ENCODE measurements at places on chromosomes 6 and 20. TPM values are rescaled to one million over a fixed set of nuclear protein-coding genes. Genes with fewer than 3 reads are reported as not detected.
A peak's percentile ranks its signal among the peaks of the same experiment; 100 is the strongest.

DNA sequence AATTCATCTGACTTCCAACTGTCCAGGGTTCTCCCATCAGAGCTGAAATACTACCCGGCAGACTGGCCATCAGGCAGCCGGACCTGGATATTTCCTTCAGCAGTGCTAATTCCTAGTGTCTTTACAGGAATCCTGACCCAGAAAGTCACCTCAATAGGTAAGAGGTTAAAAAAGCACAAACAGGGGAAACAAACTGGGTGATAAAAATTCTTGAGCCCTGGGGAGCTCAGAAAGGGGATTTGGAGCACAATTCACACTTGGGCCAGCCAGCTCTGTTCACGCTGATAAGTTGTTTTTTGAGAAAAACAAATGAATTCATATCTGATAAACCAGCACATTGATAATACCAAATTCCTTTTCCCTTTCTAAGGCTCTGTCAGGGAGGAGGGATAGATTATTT, 104.0 kb downstream of the EDN1 start:
- no peak for DNase-seq
- H3K4me3 ChIP-seq: no peak overlapping the region
- H3K27me3 ChIP-seq: no peaks in the 10 kb centered on the region
- no peak overlapping the region for H3K27ac ChIP-seq

GRCh38 chr6:156585859-156586258, 191.3 kb upstream of the ARID1B start:
- H3K4me1 ChIP-seq: no peaks in the 10 kb centered on the region
- H3K27me3 ChIP-seq: no peaks in the 10 kb centered on the region
- no peak overlapping the region for H3K27ac ChIP-seq
- no peak overlapping the region for H3K4me3 ChIP-seq
- no peaks in the 10 kb centered on the region for H3K36me3 ChIP-seq
- no peak for DNase-seq

DNA sequence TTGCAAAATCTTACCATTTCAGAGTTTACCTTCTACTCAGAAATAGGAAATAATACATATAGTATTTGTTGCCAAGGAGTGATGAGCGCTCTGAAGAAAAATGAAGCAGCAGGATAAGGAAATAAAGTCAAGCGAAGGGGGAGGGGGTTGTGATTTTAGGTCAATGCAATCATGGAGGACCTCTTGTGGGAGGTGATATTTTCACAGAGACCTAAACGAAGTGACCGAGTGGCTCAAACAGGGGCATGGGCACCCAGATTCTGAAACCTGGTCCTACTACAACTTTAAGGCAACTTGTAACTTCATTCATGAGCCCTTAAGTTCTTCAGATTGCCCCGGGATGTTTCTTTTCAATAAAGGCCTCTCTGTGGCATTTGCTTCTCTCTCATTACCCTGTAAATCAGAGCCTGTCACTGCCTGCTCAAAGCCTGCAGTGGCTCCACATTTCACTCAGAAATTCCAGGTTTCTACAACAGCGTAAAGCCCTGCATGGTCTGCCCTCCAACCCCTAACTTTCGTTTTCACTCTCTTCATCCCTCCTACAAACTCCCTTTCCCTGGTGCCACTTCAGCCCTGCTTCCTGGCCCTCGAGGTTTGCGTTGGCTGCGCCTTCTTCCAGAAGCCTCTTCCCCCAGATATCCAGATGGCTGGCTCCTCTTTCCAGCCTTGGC, 162.7 kb downstream of the TBC1D7 start:
- no peaks in the 10 kb centered on the region for H3K4me1 ChIP-seq
- H3K36me3 ChIP-seq: no peaks in the 10 kb centered on the region
- H3K27ac ChIP-seq: no peak overlapping the region

GRCh38 chr6:146444189-146444588, 99.4 kb upstream of the RAB32 start:
- no peak overlapping the region for H3K4me3 ChIP-seq
- H3K27ac ChIP-seq: no peak overlapping the region
- no peaks in the 10 kb centered on the region for H3K4me1 ChIP-seq
- H3K36me3 ChIP-seq: no peaks in the 10 kb centered on the region
- no peaks in the 10 kb centered on the region for H3K27me3 ChIP-seq

GRCh38 chr20:35277531-35278395, at the start of gene MMP24OS:
MMP24OS (minus strand) TSS chr20:35278122; CDS start chr20:35277929, 193 bp downstream.
- peak within 1 kb of the TSS; percentile 96 for H3K27ac ChIP-seq
- DNase-seq: peak; percentile 95
- H3K4me3 ChIP-seq: peak within 1 kb of the TSS; percentile 77
- H3K36me3 ChIP-seq: peaks cover 44% of the 10 kb centered on the region
- H3K27me3 ChIP-seq: no peaks in the 10 kb centered on the region
- H3K4me1 ChIP-seq: peaks cover 14% of the 10 kb centered on the region

DNA sequence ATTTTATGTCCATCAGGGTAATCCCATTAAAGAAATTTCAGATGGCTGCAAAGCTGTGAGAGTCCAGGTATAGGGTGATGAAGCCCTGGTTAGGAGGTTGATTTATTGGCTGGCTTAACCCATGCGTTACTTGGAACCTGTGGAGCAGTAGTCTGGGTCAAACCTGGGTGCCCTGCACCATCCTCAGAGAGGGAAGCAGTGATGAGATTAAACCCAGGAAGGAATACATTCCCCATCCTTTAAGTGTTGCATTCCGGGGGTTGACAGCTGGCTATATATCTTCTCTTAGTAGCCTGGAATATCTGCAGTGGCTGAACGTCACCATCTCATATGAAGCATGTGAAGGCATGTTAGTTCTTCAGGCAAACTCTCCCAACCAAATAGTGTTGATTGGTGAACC, 44.9 kb upstream of the JAG1 start:
- H3K36me3 ChIP-seq: no peaks in the 10 kb centered on the region
- no peak overlapping the region for H3K4me3 ChIP-seq
- no peak overlapping the region for H3K27ac ChIP-seq
- no peaks in the 10 kb centered on the region for H3K27me3 ChIP-seq

GRCh38 chr6:116764961-116765841, at the start of gene FAM162B:
FAM162B (minus strand) TSS chr6:116765719; CDS start chr6:116765576, 143 bp downstream.
- H3K27me3 ChIP-seq: peaks cover 32% of the 10 kb centered on the region
- peak; percentile 8 for DNase-seq
- peaks cover 19% of the 10 kb centered on the region for H3K4me1 ChIP-seq
- no peak within 1 kb of the TSS for H3K27ac ChIP-seq

GRCh38 chr6:159533568-159533967, 159.5 kb downstream of the SOD2 start:
- H3K4me1 ChIP-seq: no peaks in the 10 kb centered on the region
- DNase-seq: no peak
- no peaks in the 10 kb centered on the region for H3K36me3 ChIP-seq
- H3K4me3 ChIP-seq: no peak overlapping the region
- no peaks in the 10 kb centered on the region for H3K27me3 ChIP-seq
- no peak overlapping the region for H3K27ac ChIP-seq

The CUL9 gene
- total RNA-seq: 115 TPM

- H3K36me3 ChIP-seq: no peaks in the 10 kb centered on the region
- no peak for DNase-seq
- peaks cover 38% of the 10 kb centered on the region for H3K4me1 ChIP-seq
- H3K27me3 ChIP-seq: no peaks in the 10 kb centered on the region
- H3K4me3 ChIP-seq: no peak overlapping the region
- H3K27ac ChIP-seq: no peak overlapping the region
These were observed 104.2 kb upstream of the MLN start for GRCh38 chr6:33908025-33908424.

The EPPIN gene
- not detected for total RNA-seq

The SLC24A3 gene
- not detected for total RNA-seq

The GNAS-AS1 gene
- total RNA-seq: 1.5 TPM

DNA sequence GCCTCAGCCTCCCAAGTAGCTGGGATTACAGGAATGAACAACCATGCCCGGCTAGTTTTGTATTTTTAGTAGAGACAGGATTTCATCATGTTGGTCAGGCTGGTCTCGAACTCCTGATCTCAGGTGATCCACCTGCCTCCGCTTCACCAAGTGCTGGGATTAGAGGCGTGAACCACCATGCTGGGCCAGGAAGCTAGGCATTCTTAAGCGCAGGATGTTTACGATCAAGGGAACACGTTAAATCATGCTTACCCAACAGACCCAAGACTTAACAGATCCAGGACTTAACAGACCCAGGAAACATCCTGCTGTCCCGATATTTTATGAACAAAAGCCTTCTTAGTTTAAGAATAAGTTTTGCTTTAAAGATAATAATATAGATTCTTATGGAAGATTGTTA, 9.1 kb downstream of the PTGIS start:
- H3K27me3 ChIP-seq: no peaks in the 10 kb centered on the region
- no peak overlapping the region for H3K4me3 ChIP-seq
- no peaks in the 10 kb centered on the region for H3K4me1 ChIP-seq
- H3K27ac ChIP-seq: no peak overlapping the region
- no peak for DNase-seq

DNA sequence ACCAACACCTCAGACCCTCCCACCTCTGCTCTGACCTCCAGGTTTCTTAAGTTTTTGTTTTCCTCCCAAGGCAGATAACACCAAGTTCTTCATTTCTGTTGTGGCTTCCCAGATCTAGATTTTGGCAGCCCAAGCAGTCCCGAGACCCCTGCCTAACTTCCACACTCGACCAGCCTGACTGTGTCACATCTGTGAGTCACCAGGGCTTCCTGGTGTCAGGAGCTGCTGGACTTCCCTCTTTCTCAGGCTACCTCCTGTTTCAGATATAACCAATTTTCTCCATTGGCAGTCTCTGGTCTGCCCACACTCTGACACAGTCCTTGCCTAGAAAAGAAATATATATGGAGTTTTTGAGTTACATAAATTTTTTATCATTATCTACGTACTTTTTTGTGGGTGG, 46.1 kb upstream of the CCN6 start:
- no peaks in the 10 kb centered on the region for H3K27me3 ChIP-seq
- H3K4me3 ChIP-seq: no peak overlapping the region
- no peak overlapping the region for H3K27ac ChIP-seq
- no peak for DNase-seq
- H3K36me3 ChIP-seq: no peaks in the 10 kb centered on the region

The TP53TG5 gene
- total RNA-seq: not detected

The SEMG1 gene
- total RNA-seq: not detected

The CALHM6 gene
- total RNA-seq: 30.6 TPM

DNA sequence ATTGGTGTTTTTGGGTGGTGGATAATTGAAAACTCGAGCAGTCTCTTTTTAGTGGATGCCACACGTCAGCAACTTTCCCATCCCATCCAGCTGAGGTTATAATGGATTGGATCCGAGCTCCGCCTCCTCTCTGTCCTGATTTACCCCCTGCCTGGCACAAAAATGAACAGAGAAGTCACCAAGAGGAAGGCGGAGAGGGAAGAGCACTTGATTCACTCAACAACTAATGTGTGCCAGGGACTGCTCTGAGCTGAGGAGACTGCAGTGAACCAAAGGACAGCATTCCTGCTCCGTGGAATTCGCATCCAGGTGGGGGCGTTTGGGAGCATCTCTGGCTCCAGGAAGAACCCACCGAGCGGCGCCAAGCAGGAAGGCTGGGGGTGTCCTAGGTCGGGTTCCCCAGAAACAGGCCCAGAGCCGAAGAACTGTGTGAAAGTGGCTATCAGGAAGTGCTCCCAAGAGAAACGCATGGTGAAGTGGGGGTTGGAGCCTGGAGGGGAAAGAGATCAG, 95.8 kb upstream of the NAA20 start:
- no peaks in the 10 kb centered on the region for H3K27me3 ChIP-seq
- H3K27ac ChIP-seq: no peak overlapping the region
- DNase-seq: no peak
- no peak overlapping the region for H3K4me3 ChIP-seq
- no peaks in the 10 kb centered on the region for H3K36me3 ChIP-seq

- peak; percentile 55 for DNase-seq
- H3K4me1 ChIP-seq: peaks cover 38% of the 10 kb centered on the region
These were observed 23.0 kb upstream of the SLC22A7 start for GRCh38 chr6:43274916-43275597.

- H3K27ac ChIP-seq: no peak overlapping the region
- peaks cover 12% of the 10 kb centered on the region for H3K4me1 ChIP-seq
- H3K4me3 ChIP-seq: no peak overlapping the region
- H3K27me3 ChIP-seq: no peaks in the 10 kb centered on the region
- H3K36me3 ChIP-seq: no peaks in the 10 kb centered on the region
These were observed 27.4 kb downstream of the NTSR1 start for GRCh38 chr20:62736026-62736406.

The CST4 gene
- not detected for total RNA-seq

The TOX2 gene
- 4.1 TPM for total RNA-seq

The EPHA7 gene
- total RNA-seq: not detected

GRCh38 chr20:50005471-50005981, 22.7 kb downstream of the SNAI1 start:
- H3K4me1 ChIP-seq: no peaks in the 10 kb centered on the region
- peaks cover 18% of the 10 kb centered on the region for H3K27me3 ChIP-seq
- H3K27ac ChIP-seq: no peak overlapping the region
- DNase-seq: no peak
- no peaks in the 10 kb centered on the region for H3K36me3 ChIP-seq
- no peak overlapping the region for H3K4me3 ChIP-seq

Data from B cell (primary cell).